GM12864 (cell line): ENCODE measurements at places on chromosomes 2 and 18.

DNA sequence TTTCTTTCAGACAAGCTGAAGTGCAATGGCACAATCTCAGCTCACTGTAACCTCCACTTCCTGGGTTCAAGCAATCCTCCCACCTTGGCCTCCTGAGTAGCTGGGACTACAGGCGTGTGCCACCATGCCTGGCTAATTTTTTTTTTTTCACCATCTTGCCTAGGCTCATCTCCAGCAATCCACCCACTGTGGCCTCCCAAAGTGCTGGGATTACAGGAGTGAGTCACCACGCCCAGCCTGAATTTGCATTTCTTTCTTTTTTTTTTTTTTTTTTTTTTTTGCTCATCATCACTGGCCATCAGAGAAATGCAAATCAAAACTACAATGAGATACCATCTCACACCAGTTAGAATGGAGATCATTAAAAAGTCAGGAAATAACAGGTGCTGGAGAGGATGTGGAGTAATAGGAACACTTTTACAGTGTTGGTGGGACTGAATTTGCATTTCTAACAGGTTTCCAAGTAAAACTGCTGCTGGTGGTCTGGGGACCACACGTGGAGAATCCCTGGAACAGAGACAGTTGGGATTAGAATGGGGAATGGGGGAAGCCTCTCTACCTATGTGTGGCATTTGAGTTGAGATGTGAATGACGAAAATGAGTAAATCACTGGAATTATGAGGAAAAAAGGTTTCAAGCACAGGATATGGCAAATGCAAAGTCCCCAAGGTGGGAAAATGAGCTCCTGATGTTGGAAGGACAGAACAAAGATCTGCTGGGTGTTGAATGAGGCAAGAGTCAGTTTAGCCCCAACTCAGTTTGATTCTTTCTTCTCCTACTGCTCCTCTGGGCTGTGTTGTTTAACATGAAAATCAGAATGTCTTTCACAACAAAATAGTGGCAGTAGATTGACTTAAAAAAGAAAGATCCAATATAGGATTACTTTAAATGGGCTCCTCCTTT, 88.8 kb upstream of the MAP4K4 start:
- DNase-seq = no peak

DNA sequence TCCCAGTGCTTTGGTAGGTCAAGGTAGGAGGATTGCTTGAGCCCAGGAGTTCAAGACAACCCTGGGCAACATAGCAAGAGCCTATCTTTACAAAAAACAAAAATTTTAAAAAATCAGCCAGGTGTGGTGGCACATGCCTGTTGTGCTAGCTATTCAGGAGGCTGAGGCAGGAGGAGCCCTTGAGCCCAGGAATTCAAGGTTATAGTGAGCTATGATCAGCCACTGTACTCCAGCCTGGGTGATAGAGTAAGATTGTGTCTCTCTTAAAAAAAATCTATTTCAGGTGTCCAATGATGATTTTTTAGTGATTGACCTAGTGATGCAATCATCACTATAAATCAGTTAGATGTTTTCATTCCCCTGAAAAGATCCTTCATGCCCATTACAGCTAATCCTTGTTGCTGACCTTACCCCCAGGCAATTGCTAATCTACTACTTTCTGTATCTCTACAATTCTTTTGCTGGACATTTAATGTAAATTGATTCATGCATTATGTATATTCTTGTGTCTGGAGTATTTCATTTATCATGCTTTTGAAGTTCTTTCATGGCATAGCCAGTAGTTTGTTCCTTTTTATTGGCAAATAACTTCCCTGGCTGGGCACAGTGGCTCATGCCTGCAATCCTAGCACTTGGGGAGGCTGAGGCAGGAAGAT, 10.3 kb downstream of the MOCOS start:
- DNase-seq = no peak

GRCh38 chr2:224847381-224847780, 131.2 kb upstream of the CCDC195 start:
- DNase-seq = no peak

GRCh38 chr2:84257831-84258230, 201.2 kb downstream of the SUCLG1 start:
- no peak for DNase-seq

DNA sequence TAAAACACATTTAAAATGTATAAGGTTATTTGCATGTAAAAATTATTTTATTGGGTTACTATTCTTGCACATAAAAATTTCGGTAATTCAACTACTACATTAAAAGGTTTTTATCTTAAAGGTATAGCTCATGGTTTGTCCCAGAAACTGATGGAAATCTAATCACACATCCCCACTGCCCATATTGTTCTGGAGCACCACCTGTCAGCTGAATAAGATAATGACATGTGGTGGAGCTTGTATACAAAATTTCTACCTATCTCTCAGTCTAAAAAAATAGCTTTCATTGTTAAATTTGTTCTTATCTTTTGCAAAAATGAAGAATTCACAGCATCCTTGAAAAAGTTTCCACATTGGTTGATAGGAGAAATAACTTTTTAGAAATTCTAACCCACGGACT, 18.3 kb downstream of the ERBB4 start:
- no peak for DNase-seq

DNA sequence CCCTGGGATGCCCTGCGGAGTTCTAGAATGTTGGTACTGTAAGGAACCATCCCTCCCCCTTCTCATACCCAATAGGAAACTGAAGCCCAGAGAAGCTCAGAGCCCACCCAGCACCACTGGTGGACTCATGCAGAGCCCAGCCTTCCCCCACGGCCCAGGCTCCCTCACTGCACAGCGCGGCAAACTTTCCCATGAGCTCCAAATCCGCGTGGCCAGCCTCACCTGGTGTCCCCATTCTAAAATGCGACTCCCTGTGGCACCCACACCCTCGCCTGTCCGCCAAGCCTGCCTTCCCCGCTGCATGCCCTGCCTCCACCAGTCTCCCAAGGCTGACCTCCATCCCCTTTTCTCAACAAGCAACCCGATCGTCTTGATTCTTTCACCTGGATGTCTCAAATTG, 51.1 kb downstream of the PTGR3 start:
- DNase-seq = no peak

GRCh38 chr2:15262792-15263191, 298.3 kb downstream of the NBAS start:
- no peak for DNase-seq

DNA sequence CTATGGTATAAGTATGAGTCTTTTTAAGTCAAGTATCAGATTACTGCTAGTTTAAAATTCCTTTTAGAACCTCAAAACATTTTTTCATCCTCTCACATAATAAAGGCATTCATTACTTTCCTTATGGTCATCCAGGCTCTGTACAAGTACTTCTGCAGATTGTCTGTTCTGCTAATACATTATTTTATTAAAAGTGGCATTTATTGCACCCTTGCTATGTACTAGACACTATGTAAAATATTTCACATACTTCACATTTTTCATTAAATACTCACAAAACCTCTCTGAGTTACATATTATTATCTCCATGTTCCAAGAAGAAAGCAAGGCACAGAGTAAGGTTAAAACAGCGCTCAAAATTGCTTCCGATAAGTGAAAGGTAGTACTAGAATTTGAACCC, 84.1 kb downstream of the RAPH1 start:
- DNase-seq = no peak

DNA sequence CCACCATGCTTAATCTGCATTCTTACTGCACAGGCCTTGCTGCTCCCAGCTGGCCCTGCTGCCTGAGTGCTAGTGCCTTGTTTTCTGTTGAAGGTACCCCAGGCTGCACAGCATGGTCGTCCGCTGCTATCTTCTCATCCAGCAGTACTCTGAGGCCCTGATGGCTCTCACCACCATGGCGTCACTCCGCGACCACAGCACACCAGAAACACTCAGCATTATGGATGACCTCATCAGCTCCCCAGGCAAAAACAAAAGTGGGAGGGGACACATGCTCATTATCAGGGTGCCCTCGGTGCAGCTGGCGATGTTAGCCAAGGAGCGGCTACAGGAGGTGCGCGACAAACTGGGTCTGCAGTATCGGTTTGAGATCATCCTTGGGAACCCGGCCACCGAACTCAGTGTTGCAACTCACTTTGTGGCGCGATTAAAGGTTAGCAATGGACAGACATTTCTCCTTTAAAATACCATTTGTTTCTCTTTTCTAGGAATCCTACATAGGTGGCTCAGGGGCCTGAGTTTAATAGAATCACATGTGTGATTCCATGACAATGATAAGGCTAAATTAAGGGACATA, 110.5 kb downstream of the ESCO1 start:
- no peak for DNase-seq

DNA sequence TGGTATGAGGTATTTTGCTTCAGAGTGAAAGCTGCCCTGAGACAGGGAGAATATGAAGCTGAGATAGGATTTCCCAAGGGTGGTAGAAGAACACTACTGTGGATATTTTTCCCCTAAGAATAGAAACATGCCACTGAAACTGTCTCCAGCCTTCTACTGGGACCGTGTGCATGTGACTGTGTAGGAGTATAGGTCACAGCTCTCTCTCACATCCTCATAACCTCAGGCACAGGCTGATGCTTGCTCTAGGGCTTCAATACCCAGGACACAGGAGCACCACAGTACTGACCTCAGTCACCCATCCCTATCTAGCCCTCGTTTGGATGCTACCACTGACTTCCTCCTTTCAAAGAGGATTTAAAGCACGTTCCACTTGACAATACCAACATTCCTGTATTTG, 67.2 kb downstream of the REV1 start:
- DNase-seq = no peak
